DND-41 (cell line): ENCODE measurements at places on chromosomes 3 and 15.

DNA sequence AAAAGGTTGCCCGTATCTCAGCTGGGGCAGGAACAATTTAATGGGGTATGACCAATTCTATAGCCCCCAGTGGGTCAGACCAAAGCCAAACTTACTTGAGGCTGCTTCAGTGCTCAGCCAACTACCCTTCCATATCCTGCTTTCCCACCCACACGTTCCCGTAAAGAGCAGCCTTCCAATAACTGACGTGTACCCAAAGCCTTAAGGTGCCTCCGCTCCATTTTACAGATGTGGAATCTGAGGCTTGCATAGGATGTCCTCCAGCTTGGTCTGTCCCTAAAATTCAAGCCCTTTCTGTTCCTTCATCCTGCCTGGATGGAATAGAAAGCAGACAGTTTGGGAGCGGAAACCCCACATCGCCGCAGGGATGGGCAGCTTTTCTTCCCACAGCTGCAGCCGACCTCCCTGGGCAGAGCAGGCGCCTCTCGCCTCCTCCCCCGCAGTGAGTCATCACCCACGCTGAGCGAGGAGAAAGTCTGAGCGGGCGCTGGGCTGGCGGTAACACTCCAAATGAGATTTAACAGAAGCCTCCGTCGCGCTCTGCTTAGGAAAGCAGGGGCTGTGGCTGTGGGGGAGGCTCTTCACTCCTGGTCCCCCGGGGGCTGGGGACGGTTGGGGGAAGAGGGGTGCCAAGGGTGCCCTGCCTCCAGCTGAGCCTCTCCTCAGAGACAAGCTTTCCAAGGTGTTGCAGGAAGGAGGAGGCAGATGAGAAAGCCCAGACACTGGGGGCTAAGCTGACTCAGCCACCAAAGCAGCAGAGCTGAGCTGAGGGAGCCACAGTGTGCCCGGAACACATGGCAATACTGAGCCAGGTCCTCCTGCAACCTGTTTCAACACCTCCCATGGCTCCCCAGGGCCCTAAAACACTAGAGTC, 57.8 kb upstream of the HRH1 start:
- peak; percentile 72 for DNase-seq
- peaks cover 9% of the 10 kb centered on the region; the same call in 1 of the 2 replicates for H3K4me1 ChIP-seq
- no peak overlapping the region for H3K27ac ChIP-seq
- H3K36me3 ChIP-seq, result no peaks in the 10 kb centered on the region
- H3K27me3 ChIP-seq, result peaks cover 6% of the 10 kb centered on the region
- H3K4me3 ChIP-seq, result peak overlapping the region; percentile 26; the same call in 1 of the 2 replicates

DNA sequence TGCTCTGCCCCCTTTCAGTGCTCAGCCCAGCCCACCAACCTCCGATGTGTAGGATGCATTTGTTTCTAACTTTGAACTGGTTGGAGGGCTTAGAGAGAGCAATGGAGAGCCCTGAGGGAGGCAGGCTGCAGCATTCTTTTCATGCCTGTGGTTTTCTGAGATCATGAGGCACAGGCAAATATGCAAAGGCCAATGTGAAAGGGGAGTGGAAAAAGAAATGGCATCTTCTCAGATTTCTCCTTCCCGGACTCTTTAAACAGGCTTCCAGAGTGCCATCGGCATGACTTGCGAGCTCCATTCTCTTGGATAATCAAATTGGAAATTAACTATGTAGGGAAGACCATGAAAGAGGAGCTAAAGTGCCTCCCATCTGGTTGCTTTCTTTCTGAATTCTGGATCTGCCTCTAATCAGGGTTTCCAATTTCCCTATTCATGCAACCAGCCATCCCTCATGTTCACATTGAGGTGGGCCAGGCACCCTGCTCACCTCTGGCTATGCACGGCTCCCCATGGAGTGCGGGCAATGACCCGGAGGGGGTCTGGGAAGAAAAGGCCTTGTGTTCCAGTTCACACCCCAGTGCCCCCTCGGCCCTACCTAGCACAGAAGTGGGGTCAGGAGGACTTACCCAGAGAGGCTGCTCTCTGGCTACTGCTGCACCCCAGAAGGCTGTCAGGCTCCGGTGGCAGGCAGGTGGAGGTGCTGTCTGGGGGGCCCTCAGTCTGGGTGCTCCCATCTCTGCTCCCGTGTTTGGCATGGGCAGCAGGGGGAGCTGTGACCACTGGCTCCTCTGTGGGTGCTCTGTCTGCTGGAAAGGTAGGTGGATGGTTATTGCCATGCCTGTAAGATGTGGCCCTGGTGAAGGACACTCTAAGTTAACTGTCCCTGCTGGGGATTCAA, 16.1 kb downstream of the AMOTL2 start:
- H3K27ac ChIP-seq, result no peak overlapping the region
- H3K27me3 ChIP-seq, result no peaks in the 10 kb centered on the region
- H3K36me3 ChIP-seq, result no peaks in the 10 kb centered on the region
- peak; percentile 29 for DNase-seq

DNA sequence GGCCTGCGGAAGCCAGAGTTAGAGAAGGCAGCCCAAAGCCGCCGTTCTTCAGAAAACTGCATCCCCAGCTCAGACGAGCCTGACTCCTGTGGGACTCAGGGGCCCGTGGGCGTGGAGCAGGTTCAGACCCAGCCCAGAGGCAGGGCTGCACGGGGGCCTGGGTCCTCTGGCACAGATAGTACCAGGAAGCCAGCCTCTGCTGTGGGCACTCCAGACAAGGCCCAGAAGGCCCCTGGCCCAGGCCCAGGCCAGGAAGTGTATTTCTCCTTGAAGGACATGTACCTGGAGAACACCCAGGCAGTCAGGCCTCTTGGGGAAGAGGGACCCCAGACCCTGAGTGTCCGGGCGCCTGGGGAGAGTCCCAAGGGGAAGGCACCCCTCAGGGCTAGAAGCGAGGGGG, 23.1 kb downstream of the ALPK3 start:
- no peak for DNase-seq
- no peak overlapping the region for H3K4me3 ChIP-seq
- no peaks in the 10 kb centered on the region for H3K4me1 ChIP-seq
- no peak overlapping the region for H3K27ac ChIP-seq
- H3K27me3 ChIP-seq, result no peaks in the 10 kb centered on the region

DNA sequence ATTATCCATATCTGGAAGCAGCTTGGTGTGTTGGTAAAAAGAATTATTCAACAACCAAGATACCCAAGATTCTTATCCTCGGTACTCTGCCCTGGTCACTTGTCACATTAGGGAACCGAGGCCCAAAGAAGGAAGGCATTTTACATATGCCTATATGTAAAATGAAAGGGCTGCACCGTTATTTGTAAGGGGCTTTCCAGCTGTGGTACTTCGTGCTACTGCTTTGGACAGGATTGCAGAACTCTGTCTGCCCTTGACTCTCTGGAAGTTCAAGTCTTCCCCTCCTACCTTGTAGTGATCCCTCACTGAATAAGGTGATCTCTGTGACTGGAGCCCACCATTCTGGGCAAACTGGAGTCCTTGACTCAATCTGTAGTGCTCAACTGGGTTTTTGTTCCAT, 198.9 kb upstream of the TOPAZ1 start:
- H3K4me1 ChIP-seq, result no peaks in the 10 kb centered on the region
- peaks cover 12% of the 10 kb centered on the region for H3K27me3 ChIP-seq
- H3K36me3 ChIP-seq, result no peaks in the 10 kb centered on the region
- DNase-seq, result no peak
- H3K27ac ChIP-seq, result no peak overlapping the region

DNA sequence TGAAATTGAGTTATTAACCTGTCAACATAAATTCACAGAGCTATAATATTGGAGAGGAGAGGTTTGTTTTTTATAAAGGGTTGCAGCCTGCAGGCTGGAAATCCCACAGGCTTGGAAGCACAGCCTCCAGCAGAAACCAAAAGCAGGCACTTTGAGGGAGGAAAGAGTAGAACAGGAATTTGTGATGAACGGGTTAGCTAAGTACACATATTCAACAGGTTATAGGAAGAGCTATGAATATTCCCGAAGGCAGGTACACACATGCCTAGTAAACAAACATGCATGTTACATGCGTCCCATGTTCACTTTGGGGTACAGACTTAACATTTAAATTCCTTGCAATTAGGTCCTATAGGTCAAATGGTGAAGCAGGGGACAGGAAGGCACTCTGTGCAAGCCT, 25.9 kb upstream of the LIPC start:
- no peak overlapping the region for H3K4me3 ChIP-seq
- no peaks in the 10 kb centered on the region for H3K27me3 ChIP-seq
- H3K27ac ChIP-seq, result no peak overlapping the region
- no peak for DNase-seq

- DNase-seq, result no peak
- H3K4me3 ChIP-seq, result no peak overlapping the region
- no peaks in the 10 kb centered on the region for H3K27me3 ChIP-seq
- H3K36me3 ChIP-seq, result no peaks in the 10 kb centered on the region
These were observed 55.8 kb upstream of the PRR23E start for GRCh38 chr3:127137113-127137512.

DNA sequence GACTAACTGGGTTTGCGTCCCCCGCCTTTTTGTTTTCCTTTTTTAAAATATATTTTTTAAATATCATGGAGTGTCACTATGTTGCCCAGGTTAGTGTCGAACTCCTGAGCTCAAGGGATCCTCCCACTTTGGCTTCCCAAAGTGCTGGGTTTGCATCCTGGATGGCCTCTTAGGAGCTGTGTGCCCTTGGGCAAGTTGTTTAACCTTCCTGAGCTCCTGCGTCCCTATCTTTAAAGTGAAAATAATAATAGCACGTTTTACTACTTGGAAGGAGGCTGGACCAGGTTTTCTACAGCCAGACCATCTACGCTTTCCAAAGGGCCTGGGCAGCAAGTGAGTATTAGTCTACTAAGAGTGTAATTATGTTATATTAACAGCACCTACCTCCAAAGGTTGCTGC, 44.2 kb upstream of the RNU6-1 start:
- DNase-seq, result no peak
- peak overlapping the region; percentile 43; the same call in 1 of the 2 replicates for H3K4me3 ChIP-seq
- peaks cover 48% of the 10 kb centered on the region for H3K4me1 ChIP-seq

GRCh38 chr3:126936853-126937425, 46.0 kb upstream of the PLXNA1 start:
- H3K27ac ChIP-seq, result no peak overlapping the region
- no peak overlapping the region for H3K4me3 ChIP-seq
- no peaks in the 10 kb centered on the region for H3K27me3 ChIP-seq
- DNase-seq, result no peak

DNA sequence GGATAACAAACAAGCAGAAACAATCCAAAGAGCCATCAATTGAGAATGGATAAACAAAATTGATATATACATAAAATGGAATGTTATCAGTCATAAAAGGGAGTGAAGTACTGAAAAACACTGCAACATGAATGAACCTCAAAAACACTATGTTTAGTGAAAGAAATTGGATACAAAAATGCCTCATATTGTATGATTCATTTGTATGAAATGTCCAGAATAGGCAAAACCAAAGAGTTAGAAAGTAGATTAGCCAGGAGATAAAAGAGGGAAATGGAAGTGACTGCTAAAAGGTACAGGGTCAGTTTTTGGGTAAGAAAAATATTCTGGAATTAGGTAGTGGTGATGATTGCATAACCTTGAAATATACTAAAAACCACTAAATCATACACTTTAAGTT, 9.8 kb upstream of the SLC25A36 start:
- no peak overlapping the region for H3K27ac ChIP-seq
- no peak overlapping the region for H3K4me3 ChIP-seq
- H3K4me1 ChIP-seq, result no peaks in the 10 kb centered on the region
- no peaks in the 10 kb centered on the region for H3K27me3 ChIP-seq
- no peaks in the 10 kb centered on the region for H3K36me3 ChIP-seq

- no peaks in the 10 kb centered on the region for H3K27me3 ChIP-seq
- H3K4me1 ChIP-seq, result no peaks in the 10 kb centered on the region
- H3K4me3 ChIP-seq, result no peak overlapping the region
These were observed 33.2 kb downstream of the HDAC11 start for GRCh38 chr3:13513051-13513912.

- no peaks in the 10 kb centered on the region for H3K36me3 ChIP-seq
- no peaks in the 10 kb centered on the region for H3K4me1 ChIP-seq
- no peak for DNase-seq
- H3K4me3 ChIP-seq, result no peak overlapping the region
These were observed 392.1 kb downstream of the NLGN1 start for GRCh38 chr3:173789530-173790162.

GRCh38 chr3:150328654-150329040, 79.5 kb upstream of the TSC22D2 start:
- peaks cover 4% of the 10 kb centered on the region for H3K27me3 ChIP-seq
- no peak for DNase-seq
- no peak overlapping the region for H3K27ac ChIP-seq
- H3K4me1 ChIP-seq, result no peaks in the 10 kb centered on the region
- H3K4me3 ChIP-seq, result no peak overlapping the region
- no peaks in the 10 kb centered on the region for H3K36me3 ChIP-seq

DNA sequence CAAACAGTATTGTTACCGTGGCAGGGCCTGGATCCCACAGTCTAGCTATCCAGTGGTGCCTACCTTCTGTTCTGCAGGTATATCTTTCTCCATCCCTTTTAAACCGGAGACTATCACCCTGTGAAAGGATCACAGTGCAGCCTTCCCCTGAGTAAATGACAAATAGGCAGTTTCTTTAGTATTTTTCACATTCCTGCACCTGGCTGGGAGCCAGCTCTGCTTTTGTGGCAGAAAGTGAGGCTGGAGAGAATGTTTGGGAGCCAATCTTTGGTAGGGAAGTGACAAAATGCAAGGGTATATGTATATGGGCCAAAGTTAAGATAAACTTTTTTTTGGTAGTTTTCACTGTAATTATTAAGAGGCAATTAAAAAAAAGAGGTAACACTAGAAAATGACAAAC, 54.8 kb downstream of the ARHGEF26 start:
- no peaks in the 10 kb centered on the region for H3K4me1 ChIP-seq
- DNase-seq, result no peak
- H3K36me3 ChIP-seq, result no peaks in the 10 kb centered on the region
- no peak overlapping the region for H3K27ac ChIP-seq
- H3K4me3 ChIP-seq, result no peak overlapping the region

- no peaks in the 10 kb centered on the region for H3K36me3 ChIP-seq
- no peak for DNase-seq
- H3K4me3 ChIP-seq, result no peak overlapping the region
These were observed 680 bp downstream of the GOLIM4 start for GRCh38 chr3:168094877-168095610.

- no peak overlapping the region for H3K27ac ChIP-seq
- no peaks in the 10 kb centered on the region for H3K36me3 ChIP-seq
- no peaks in the 10 kb centered on the region for H3K4me1 ChIP-seq
- DNase-seq, result no peak
- H3K27me3 ChIP-seq, result no peaks in the 10 kb centered on the region
These were observed 16.9 kb downstream of the CCR4 start for GRCh38 chr3:32968166-32968919.
